Retina (tissue), 1 donor: ENCODE measurements at places on chromosomes 3 and 15.

- DNase-seq = no peak
These were observed 52.5 kb upstream of the C15orf61 start for GRCh38 chr15:67468416-67468815.

DNA sequence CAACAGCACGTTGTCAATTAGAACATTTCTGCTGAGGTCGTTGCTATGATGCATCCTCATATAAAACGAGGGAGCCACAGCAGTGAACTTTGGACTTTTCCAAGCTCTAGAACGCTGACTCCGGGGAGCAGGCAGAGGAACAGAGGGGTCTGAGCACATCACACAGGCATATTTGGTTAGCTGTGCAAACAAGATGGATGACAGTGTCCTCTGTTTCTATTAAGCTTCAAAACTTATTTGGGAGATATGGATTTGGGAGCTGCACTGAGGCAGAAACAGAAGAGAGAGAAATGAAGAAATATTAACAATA lies 278.0 kb upstream of the TBL1XR1 start:
- DNase-seq = no peak

GRCh38 chr3:159964166-159964973 lies 24.3 kb upstream of the IL12A start:
- DNase-seq = no peak

GRCh38 chr3:9553021-9553947 lies at the start of gene LHFPL4:
LHFPL4 (minus strand) TSS chr3:9553822; CDS start chr3:9552679, 1,143 bp downstream.
- peak; percentile 2 for DNase-seq

- DNase-seq = no peak
These were observed 38.5 kb upstream of the CDAN1 start for GRCh38 chr15:42775416-42775815.

DNA sequence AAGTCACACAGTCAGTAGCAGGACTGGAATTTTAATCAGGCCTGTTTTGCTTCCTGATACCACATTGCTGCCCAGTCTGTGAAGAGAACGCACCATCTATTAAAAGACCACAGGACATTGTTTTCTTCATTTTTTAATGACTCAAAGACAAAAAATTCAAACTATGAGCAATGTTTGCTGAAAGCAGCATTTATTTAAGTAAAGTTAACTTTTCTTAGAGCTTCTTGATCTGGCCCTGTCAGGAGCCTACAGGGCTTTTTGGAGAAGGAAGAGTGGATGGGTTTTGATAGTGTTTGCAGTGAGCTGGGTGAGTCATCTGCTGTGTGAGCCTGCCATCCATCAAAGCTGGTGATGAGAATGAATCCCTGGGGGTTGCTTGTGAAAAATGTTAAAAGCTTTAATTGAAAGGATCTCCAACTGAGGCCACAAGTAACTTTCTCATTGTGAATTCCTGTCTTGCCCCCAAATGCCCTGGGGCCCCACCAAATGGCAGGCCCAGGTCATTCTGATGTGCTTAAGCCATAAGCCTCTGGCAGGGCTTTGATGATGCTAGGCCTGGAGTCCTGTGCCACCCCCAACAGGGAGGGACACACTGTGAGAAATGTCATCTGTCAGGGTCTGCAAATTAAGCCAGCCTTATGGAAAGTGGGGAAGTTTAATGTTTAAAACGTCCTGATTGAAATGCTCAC lies 136.2 kb upstream of the PFN2 start:
- peak; percentile 14 for DNase-seq

DNA sequence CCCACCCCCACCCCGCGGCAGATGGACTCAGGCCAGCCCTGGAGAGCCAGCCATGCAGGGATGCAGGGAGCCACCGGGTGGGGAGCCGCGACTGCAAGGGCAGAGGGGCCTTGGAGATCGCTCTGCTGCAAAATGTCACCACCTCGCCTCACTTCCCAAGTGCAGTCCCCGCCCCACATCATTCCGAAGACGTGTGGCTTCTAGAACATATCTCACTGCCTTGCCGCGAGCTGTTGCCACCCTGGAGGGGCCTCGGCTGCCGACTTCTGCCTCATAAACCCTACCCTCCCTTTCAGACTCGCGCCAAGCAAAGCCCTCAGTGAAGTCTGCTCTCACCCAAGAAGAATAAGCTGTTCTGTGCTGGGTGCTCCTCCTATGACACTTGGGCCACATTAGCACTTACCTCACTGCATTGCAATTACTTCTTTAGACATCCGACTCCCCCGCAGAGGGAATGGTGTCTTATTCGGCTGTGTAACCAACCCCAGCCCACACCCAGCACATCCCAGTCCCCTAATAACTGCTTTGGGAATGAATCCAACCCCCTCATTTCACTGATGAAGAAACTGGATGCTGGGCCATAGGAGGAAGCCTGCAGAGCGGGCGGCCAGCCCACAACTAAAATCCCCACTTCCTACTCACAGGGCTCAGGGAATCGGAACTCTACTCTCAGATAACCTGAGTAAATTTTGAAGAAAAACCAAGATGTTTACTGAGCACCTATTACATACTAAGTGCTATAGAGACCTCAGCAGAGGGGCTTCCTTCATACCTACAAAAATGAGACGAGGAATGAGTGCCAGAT lies 8.6 kb downstream of the TLE3 start:
- peak; percentile 48 for DNase-seq

DNA sequence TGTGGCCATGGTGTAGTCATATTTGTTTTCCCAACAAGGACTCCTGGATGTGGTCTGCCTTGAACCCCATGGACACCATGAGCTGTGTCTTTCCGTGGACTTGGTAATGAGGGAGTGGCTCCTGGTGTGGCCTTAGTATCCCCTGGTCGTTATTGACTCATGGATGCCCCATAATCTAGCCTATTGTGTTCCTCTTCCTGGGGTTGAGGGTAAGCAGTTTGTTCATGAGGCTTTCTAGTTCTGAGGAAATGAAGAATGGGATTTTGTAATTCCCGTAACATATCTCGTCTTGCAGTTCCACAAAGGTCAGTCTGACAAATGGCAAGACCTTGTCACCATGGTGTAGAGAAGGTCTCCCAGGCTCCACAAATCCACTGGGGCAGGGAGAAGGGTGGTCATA lies 22.6 kb downstream of the RAB7A start:
- DNase-seq = no peak

DNA sequence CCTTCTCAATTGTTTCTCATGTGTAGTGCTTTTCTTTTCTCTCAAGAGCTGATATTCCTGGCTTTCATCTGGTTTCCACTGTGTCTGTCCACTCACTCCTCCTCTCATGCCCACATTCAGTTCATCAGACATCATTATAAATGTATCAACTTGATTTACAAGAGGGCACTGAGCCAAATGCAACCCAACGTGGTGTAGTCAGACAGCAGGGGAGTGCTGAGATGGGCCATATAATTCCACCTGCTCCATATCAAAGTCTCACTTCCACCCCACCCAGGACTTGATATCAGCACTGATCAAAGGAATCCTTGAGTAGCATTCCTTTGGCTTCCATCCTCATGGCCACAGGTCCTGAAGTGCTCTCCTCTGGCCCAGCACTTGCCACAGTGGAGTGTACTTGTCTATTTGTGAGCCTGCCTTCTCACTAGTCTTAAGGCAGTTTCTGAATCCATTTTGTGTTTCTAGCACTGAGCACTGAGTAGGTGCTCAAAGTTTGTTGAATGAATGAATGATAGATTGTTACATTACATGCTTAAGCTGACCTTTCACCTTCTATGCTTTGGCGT lies 252.8 kb downstream of the CLSTN2 start:
- DNase-seq = no peak

DNA sequence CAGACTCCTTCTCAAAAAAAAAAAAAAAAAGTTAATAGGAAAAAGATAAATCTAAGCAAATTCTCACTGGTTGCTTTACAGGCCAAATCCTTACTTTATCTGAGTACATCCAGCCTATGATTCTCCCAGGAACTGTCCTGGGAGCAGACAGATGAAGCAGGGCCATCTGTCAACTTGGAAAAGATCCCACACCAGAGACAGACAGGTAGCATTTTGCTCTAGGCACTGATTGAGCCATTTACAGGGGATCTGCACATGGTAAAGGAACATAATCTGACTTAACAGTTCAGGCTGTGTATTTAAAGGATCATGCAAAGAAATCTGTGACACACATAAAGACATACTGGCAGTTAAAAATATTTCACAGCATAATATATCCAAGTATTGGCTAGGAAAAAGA lies 1006.5 kb downstream of the TBL1XR1 start:
- no peak for DNase-seq

DNA sequence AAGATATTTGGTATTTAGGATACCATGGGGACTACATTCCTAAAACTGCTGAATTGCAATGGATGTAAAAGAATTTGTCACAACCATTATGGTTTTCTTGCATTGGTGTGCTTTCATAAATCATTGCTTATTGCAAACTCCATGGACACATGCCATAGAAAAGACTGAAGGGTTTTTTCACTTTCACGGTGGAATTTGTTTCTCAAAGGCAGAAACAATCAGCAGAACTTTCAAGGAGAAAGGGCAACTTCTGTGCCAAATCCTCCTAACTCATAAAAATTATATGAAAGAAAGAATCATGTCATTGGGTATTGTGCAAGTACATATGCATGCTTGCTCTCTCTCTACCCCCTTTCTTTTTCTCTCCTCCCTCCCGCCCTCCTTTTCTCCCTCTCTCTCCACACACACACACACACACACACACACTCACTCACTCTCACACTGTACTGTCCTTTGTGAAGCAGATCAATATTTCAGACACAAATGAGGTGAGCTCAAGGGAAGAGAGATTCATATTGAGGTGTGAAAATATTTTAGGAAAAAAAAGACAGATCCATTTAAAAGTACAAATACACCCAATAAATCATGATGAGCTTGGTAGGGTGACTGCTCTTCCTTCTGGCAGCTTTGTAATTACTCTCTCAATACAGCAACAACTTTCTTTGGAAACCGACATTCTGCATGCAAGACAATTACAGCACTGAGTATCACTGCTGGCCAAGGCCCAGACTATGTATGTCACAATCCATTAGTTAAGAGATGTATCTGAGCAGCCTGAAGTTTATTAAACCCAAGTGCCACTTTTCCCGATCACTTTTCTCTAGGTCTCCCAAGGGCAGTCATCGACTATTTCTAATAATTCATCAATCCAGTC lies 492.6 kb downstream of the TUSC7 start:
- peak; percentile 36 for DNase-seq

DNA sequence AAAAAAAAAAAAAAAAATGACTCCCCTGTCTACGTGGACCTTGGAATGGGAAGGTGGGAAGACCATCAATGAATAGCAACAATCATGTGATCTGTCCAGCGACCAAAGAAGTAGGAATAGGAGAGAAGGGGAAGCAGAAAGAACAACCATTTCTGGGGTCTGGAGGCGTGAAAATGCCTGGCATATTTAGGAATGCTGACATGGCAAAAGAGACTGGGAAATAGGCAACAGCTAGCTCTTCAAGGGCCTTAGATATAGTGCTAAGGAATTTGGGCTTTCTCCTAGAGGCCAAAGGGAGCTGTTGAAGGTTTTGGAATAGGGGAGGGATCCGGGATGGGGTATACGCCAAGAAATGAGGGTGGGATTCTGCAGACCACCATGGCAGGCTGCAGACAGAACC lies 5.9 kb downstream of the SLC22A13 start:
- no peak for DNase-seq

- no peak for DNase-seq
These were observed 137.6 kb downstream of the ADAMTS17 start for GRCh38 chr15:100204211-100204610.

DNA sequence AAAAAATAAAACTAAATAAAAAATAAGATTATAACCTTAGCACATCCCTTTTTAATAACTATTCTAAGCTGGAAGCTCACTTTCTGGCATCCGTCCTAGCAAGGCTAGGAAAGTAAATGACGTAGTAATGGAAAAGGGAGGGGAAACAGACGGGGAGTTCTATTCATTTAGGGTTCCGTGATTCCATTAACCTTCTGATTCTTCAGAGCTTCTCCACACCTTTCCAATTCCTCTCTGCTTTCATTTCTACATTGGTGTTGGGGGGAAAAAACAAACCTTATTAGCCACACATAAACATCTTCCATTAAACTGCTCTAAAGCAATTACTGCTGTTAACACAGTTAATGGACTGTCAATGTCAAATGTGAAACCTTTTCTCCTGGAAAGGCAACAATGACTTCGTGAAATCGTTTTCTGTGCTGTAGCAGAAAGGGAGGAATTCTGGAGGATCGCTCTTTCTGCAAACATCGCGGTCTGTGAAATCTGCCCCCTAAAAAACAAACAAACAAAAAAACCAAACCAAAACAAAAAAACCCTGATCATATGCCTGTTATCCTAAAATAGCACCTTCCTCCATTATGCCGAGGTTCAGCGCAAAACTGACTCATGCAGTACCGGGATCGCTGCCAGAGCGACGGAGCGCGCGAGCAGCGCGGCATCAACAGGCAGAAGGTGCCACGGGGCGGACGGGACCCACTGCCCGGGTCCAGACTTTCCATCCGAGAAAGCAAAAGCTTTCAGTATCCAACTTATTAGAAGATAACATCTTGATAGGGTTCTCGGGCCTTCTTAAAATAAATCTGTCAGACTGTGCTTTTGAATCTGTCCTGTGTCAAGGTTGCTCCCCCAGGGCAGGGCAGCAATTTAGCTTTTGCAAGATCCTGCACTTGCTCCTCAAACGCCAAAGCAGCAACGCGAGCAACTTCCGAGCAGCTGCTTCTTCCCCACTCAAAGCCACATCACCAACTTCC lies 156.2 kb downstream of the FGF12 start:
- DNase-seq = peak; percentile 68

GRCh38 chr3:9933561-9934234 lies at the start of gene CRELD1:
CRELD1 (plus strand) TSS chr3:9933834; CDS start chr3:9934439, 605 bp downstream.
- DNase-seq = peak; percentile 98

GRCh38 chr3:72724070-72724469 lies 124.2 kb downstream of the SHQ1 start:
- no peak for DNase-seq
